ENCODE measurements at places on chromosomes 1 and 21. TPM values are rescaled to one million over a fixed set of nuclear protein-coding genes. Genes with fewer than 3 reads are reported as not detected.

TRAF3IP3 gene
- total RNA-seq: not detected

DNA sequence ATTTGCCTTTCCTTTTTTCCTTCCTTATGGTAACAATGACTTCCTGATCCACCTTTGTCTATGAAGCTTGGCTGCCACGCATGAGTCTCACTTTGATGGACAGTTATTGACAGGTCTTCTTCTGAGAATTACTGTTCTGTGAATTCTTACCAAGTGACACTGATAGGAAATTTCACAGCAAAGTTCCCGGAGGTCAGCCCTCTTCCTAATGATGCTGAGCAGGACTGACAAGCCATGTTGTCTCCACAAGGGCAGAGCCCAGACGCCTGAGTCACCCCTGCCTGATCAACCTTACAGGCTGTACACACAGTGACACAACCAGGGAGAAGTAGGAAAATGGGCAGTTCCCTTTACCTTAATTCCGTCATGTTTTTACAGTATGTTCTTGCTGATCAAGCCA is 44.2 kb downstream of the ZC3H11B start:
- no peak for DNase-seq

DNA sequence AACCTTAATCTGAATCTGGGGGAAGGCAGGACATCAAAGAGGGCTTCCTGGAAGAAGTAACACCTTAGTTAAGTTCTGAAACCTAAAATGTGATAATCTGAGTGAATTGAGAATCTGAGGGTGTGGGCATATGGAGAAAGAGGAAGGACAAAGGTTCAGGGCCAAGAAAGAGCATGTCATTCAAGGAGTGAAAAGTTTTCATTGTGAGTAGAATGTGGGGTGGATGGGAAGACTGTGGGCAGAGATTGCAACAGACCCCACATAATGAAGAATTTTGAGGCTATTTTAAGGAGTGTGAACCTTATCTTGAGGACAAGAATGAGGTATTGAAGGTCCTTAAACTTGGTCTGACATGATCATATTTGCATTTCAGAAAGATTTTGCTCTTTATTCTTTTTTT is 227.2 kb downstream of the PTGER3 start:
- DNase-seq: no peak

DNA sequence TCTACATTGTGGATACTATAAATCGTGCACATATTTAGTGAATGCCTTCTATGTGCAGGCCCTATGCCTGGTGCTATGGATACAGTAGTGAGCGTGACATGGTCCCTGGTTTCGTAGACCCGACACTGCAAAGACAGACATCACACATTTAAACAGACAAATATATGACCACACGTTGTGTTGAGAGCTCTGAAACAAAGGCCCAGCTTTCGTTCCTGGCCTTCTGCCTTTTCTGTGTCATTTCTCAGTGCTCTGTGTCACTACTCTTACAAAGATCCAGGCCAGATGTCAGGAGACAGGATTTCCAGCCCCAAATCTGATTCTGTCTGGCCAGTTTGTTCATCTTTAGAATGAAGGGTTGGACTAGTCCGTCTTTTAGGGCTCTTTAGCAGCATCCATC is 19.3 kb upstream of the TRABD2B start:
- no peak for DNase-seq

- DNase-seq: no peak
Observed at GRCh38 chr1:231636157-231636556, 9.6 kb downstream of the DISC1 start.

PTPRC gene
- total RNA-seq: not detected

DNA sequence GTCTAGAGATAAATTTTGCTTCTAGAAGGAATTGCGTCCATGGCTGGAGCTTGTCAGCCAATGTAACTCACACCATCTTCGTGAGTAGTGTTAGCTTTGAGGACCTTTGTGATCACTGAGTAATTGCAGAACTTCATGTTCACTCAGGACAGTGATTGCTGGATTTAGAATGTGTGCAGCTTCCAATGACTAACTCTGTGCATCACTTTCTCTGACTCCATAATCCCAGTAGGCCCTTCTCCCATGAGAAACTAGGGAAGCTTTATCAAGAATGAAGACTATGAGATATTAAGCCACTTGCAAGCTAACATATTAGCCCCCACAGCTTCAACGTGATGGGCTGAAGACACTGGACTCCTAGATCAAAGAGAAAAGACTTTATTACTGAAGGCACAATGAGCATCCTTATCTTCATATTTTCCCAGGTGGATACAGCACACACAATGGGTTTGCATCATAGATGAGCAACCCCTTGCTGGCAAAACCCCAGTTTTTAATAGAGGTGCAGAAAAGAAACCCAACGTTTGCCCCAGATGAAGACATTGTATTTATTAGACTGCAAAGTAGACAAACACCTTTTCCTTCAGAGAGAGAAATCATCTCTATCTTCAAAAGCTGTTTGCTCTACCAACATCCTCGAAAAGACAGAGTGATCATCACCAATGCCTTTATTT is 561.0 kb downstream of the LTN1 start:
- DNase-seq: no peak

TMEM54 gene
- total RNA-seq: 2.7 TPM

DNA sequence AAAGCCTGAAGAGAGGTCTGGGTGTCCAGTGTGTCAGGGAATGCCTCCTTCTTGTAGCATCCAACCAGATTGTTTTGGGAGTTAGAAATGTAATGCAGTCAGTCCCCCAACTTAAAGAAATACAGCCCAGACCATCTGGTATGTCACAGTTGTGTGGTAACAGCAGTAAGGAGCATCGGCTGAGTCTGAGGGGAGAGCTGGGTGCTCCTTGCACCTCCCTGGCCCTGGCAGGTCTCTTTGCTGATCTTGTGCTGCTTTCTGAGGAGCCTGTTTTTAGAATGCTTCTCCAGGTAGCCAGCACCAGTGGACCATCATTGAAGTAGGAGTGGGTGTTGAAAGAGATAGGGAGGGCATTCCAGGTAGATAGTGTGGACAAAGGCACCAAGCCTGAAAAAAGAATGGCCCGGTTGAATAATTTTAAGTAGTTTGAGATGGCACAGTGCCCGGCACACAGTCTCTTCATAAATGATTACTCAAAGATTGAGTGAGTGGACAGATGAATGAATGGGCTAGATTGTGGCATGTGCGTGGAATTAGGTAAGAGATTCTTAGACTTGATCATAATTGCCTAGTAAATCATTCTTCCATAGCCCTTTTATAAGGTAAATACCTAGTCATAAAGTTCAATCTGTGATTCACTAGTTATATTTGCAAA is 46.5 kb downstream of the LAMC1 start:
- no peak for DNase-seq

TFAP2E gene
- total RNA-seq: 0.43 TPM

EVA1C gene
- not detected for total RNA-seq

GRCh38 chr1:97013136-97013535 is 291.6 kb downstream of the PTBP2 start:
- no peak for DNase-seq

CENPF gene
- 202 TPM for total RNA-seq

- no peak for DNase-seq
Observed at GRCh38 chr1:199791495-199791894, 236.0 kb upstream of the NR5A2 start.

CACHD1 gene
- total RNA-seq: 40.8 TPM

All from neural crest cell (in vitro differentiated cells).